ENCODE measurements at places on chromosomes 2 and 18.

DNA sequence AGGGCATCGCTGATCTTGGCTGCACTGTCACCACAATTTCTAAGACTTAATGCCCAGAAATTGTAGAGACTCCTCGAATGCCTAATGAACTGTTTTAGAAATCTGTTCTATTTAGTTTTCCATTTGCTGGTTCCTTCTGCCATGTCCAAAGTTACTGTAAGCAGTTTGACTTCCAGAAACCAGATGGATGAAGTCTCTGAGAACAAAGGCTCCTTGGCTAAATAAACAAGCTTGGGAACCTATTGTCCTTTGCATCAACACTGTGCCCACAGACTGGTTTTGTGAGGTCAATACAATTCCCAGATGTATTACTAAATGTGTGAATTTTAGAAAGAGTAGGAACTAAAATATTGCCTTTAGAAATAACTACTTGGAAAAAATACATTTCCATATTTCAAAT lies 600.2 kb downstream of the NYAP2 start:
- no peak for DNase-seq

- DNase-seq, result no peak
Observed at GRCh38 chr2:163919717-163920116, 183.9 kb upstream of the FIGN start.

GRCh38 chr2:120424274-120424796 lies 78.4 kb downstream of the INHBB start:
- peak; percentile 24 for DNase-seq

DNA sequence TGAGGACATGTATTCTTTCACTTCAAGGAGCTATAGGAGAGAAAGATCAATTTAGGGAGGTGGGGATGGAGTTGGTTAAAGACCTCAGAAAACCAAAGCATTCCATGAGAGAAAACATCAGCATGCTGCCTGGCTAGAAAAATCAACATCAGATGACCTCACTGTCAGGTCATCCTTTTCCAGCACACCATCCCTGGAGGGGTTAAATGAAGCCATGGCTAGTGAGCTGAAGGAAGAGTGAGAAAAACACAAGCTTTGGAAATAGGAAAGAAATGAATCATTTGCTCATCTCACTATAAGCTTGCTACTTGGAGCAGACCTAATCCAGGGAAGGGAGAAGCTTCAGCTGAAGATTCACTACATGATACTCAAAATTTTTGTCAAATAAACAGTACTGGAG lies 109.5 kb upstream of the ITGB6 start:
- DNase-seq, result no peak

- DNase-seq, result no peak
Observed at GRCh38 chr2:167862782-167863181, 384.6 kb downstream of the STK39 start.

DNA sequence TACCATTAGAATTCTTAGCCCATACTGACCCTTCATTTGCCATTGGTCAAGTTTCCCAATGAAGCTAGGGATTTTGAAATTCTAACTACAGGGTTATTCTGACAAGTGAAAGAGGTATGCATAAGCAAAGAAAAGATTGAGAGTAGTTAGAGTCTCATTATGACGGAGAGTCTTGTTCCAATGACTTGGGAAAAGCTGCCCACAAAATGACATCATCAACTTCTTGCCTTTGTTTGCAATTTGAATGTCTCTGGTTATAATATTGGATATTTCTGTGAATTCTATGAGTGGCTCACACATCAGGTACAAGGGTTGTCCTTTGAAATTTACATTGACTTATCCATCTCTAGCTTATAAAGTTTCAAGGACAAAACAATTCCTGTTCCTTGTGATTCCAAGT lies 772.2 kb downstream of the TRIB2 start:
- DNase-seq, result no peak

GRCh38 chr2:71647356-71647755 lies 194.0 kb downstream of the DYSF start:
- DNase-seq, result no peak

- no peak for DNase-seq
Observed at GRCh38 chr18:11176481-11176881, 27.1 kb upstream of the PIEZO2 start.

GRCh38 chr2:110910423-110910822 lies 178.1 kb downstream of the ACOXL start:
- DNase-seq, result no peak

DNA sequence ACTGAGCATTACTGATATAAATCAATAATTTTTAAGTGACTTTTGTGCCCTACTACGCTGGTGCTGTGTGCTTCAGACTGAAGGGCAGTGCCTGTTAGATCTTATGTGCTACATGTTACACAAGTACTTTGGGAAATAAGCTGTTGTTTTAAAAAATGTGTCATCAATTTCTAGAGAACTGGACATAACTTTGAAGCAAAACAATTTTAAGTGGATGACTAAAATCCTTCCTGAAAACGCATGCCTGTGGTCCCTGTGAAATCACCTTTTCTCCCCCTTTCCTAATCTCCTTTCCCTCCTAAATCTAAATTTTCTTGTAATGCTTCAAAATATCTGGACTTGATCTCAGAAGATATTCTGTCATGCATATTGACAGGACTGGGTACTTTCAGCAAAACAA lies 7.1 kb upstream of the IL1RL1 start:
- no peak for DNase-seq

GRCh38 chr2:187855689-187856088 lies 301.5 kb upstream of the TFPI start:
- no peak for DNase-seq

- DNase-seq, result peak; percentile 75
Observed at GRCh38 chr2:149040451-149040850, 2.0 kb downstream of the LYPD6B start.

GRCh38 chr18:48529796-48530195 lies 9.0 kb upstream of the CTIF start:
- DNase-seq, result no peak

DNA sequence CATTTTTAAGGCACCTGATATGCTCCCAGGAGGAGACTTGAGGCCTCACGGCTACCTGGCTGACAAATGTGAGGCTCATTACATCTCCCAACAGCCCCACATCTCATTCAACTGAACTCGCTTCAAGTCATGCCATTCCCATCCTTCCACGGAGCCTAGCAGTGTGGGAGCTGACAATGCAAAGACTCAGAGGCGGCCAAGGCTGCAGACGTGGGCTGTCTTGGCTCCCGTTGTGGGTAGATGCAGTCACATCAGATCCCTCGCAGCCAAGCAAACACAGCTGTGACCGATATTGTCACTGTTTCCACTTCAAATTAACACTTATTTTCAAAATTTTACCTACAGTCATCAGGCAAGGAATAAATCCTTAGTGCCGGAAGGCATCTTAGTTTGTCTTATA lies 64.0 kb upstream of the TRIB2 start:
- no peak for DNase-seq

- DNase-seq, result no peak
Observed at GRCh38 chr2:207660994-207661393, 35.8 kb upstream of the METTL21A start.

DNA sequence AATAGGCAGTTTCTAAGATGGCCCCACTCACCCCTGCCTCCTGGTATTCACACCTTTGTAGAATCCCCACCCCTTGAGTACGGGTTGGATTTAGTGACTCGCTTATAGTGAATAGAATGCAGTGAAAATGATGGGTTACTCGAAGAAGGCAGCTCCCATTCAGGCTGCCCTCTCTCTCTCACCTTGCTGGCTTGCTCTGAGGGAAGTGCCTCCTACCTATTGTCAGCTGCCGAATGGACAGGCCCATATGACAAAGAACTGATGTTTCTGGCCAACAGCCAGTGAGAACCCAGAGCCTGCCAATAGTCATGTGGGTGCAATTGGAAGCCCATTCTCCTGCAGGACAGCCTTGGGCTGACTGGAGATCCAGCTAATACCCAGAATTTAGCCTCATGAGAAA lies 22.1 kb upstream of the RNF103 start:
- DNase-seq, result no peak

DNA sequence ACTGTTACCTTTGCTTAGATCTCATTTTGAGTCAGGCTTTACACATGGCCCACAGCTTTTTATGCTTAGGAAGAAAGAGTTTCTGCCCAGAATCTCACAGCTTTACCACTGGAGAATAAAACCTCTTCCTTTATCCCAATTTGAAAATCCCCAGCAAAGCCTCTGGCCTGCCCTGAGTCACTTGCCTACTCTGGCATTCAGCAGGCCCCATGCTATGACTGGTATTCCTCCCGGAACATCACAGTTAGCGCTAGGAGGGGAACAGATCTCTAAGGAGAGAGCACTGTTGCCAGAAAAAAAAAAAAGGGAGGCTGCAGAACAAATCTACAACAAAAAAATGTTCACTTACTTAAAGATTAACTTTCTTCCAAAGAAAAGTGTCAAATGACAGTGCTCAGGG lies 152.9 kb upstream of the DNMT3A start:
- no peak for DNase-seq

DNA sequence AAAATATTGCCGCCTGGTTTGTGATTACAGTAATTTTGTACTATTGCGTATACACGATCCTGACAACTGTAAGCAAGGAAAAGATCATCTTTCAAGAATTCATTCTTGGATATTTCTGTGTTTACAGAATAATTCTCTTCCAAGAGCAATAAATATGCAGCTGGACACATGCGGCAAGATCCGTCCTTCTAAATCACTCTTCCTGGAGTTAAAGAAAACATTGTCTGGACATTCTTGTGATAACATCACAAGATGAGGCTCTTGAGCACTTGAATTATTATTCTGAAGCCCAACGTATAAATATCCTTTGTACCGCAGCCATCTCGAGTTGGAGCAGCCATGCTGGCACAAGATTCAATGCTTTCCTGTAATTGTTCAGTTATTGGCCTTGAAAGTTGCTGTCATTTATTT lies 9.9 kb downstream of the FHL2 start:
- DNase-seq, result no peak

GRCh38 chr2:66938471-66938967 lies 458.6 kb upstream of the ETAA1 start:
- no peak for DNase-seq

DNA sequence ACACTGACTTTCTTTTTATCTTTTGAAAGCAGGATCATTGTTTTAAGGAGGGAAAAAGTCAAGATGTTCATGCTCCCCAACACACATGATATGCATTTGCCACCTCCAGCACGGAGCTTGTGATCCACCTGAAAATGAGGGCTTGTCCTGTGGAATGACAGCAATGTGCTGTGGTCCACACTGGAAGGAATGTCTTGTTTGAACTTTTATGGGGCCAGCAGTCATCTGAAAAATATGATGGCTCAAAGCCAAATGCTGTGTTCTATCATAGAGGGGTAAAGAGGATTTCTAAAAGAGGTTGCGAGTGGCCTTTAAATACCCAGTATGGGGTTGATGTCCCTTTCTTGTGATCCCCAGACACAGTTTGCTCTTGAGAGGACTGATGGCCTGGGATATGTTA lies 226.5 kb upstream of the SPRED2 start:
- no peak for DNase-seq

DNA sequence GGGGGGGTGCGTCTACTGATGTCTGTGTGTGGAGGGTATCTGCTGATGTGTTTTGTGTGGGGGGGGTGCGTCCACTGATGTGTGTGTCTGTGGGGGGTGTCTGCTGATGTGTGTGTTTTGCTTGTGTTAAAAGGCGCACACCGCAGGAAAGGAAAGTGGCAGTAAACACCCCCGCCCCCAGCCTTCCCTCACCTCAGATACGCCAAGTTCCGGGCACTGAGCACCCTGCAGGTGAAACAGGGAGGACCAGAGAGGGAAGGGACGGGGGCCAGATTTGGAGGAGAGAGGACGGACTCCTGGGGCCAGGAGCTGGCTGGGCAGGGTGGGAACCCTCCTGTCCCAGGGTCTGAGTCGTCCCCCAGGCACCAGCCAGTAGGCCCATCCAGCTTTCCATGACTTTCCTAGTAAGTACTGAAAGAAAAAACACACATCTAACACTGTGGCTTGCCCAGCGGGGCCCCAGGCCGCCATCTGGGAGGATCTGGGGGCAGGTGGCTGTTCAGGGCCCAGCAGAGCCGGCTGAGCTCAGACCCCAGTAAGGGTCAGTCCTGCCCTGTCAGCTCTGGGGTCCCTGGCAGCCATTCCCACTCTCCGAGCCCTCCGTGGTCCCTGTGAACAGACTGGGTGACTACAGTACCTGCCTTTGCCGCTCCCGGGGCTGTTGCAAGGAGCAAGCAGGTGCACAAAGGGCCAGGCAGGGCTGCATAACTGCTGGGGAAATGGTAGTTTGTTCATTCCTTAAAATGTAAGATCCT lies 126.9 kb downstream of the NFATC1 start:
- DNase-seq, result peak; percentile 79

- DNase-seq, result no peak
Observed at GRCh38 chr18:9333441-9334328, 888 bp upstream of the TWSG1 start.

GRCh38 chr18:65278939-65279667 lies 471.7 kb upstream of the CDH7 start:
- DNase-seq, result no peak

DNA sequence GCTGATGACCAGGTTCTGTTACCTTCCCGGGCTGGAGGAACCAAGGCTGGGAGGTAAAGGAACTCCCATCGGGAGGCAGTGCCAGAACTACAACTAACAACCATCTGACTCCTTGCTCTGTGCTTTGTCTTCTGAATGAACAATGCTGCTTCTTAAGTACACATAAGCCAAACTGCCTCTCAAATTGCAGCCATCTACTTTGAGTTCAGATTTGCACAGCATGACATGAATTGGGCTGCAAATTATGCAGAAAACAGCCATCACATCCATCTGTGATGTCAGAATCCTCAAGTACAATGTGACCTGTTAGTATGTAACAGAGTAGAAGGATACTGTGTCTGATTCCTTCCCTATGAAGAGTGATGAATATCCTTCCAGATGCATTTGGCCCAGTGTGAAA lies 290.6 kb downstream of the ZNF521 start:
- no peak for DNase-seq

DNA sequence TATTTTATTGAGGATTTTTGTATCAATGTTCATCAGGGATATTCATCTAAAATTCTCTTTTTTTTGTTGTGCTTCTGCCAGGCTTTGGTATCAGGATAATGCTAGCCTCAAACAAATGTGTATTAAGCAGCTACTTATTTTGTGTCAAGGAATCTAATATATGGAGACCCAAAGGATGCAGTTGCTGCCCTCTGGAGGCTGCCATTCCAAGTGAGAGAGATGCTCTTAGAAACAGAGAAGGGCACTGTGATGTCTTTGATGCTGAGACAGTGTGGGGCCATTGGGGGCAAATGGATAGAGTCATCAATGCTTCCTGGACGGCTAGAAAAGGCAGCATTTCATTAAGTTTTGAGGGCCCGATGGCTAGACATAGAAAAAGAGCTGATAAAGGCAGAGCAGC lies 292.6 kb downstream of the SETBP1 start:
- DNase-seq, result no peak

DNA sequence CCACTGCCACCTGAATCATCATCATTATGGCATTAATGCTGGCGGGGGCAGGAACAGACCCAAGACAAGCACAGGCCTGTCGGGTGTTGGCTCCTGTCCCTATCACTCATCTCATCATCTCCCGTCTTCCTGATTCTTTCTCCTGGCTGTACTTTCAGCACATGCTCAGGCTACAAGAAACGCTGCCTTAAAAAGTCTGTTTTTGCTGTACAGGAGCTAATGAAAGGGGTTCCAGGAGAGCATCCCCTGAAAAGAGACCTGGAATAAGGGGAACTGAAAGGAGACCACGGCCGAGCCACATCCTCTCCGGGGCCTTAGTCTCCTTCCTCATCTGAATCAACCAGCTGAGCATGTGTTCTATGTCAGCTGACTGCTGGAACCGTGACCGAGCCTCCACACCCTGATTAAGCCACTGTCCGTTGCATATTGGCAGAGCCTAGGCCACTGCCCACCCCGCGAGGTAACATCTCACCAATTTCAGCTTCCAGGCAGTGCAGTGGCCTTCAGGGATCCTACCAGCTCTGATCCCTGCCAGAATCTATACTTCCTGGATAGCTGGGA lies 62.6 kb downstream of the DNMT3A start:
- DNase-seq, result no peak

All from activated CD8-positive, alpha-beta memory T cell treated with anti-CD3 and anti-CD28 coated beads for 24 hours (primary cell).